CD4-positive, alpha-beta T cell treated with Interleukin-15 for 4 hours (primary cell): ENCODE measurements at places on chromosomes 7 and 10.

GRCh38 chr10:97479939-97480338, 18.3 kb downstream of the MMS19 start:
- no peak for DNase-seq

DNA sequence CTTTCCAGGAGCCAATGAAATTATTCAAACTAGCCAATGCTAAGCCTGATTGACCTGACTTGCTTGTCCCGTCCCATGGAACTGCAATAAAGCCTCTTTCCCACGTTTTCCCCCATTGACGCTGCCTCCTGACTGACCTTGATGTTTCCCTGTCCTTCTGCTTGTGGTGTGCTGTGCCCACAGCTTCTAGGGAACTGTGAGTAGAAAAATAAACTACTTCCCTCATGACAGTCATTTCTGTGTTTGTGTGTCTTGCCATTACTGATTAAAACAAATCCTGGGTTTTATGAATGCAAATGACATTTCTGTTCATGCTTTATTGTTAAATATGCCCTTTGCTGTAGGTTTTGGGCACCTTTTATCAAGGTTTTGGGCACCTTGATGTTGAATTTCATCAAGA, 91.3 kb upstream of the ABI1 start:
- no peak for DNase-seq

DNA sequence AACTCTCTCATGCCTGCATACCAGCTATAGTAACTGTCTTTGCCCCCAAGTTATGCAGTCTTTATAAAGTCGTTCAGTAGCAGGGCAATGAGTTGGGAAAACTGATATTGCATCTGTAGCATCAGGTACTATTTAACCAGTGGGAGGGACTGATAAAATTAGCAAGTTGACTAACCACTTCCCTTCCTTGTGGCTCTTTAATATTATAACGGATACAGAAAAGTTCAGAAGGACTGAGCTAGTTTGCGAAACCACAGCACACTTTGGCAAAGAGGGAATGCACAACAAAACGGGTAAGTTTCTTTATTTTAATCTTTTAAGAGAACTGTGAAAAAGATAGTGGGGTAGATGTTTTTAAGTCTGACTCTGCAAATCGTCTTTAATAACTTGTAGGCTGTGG, 205.3 kb upstream of the HDAC9 start:
- peak; percentile 4 for DNase-seq

DNA sequence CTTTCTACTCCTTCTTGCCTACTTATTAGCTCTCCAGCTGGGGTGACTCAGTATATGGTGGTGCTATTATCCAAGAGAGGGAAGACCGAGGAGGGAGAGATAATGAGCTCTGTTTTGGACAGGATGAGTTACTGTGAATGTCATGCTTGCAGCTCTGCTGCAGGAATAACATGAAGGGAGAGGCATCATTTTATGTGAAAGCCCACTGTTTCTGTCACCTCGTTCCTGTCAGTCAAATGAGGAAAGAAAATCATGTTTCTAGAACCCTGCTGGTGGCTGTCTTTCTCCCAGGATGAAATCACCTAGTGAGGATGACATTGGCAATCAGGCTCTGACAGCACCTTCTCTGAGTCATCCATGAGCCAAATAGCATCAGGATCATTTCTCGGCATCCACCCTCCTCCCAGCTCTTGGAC, 1291.6 kb upstream of the AUTS2 start:
- no peak for DNase-seq

DNA sequence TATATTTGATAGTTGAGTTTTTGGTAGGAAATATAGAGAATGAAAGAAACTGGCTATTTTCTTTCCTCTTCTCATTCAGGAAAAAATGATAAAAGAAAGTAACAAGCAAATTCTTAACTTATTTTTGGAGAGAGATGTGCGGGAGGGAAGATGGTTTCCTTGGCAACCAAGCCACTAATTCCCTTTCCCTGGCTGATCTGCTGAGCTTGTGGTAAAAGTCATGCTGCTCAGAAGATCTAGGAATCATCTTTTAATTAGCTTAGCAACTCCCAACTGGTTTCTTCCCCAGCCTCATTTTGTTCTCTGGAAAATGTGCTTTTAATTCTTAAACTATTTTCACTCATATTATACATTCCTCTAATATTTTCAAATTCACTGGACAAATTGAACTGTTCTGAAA, 11.8 kb downstream of the UROS start:
- no peak for DNase-seq

- no peak for DNase-seq
Measured at GRCh38 chr7:34709771-34710170, 51.8 kb downstream of the NPSR1 start.

DNA sequence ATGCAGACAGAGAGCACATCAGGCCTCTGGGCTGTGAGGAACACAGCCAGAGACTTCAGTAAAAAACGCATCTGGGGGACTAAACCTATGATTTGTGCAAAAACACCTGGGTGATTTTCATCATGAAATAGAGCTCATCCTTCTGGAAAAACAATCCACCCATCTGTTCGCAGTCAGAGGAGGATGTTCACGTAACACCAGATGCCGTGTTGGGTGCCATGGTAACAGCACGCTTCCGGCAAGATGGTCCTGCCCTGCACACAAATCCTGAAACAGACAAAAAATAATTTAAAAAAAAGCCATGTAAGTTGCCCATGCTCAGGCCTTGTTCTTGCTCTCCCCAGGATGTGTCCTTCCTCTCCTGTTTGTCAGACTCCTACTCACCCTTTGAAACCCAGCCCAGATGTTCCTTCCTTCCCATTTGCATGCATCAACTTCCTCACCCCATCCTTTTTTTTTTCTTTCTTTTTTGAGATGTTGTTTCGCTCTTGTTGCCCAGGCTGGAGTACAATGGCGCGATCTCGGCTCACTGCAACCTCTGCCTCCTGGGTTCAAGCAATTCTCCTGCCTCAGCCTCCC, 28.3 kb upstream of the GNA12 start:
- no peak for DNase-seq

GRCh38 chr7:871900-872537, 4.3 kb upstream of the GET4 start:
- DNase-seq: no peak
